ENCODE measurements at places on chromosomes 7 and 10. TPM values are rescaled to one million over a fixed set of nuclear protein-coding genes. Genes with fewer than 3 reads are reported as not detected.

The RPEL1 gene
- not detected for total RNA-seq

DNA sequence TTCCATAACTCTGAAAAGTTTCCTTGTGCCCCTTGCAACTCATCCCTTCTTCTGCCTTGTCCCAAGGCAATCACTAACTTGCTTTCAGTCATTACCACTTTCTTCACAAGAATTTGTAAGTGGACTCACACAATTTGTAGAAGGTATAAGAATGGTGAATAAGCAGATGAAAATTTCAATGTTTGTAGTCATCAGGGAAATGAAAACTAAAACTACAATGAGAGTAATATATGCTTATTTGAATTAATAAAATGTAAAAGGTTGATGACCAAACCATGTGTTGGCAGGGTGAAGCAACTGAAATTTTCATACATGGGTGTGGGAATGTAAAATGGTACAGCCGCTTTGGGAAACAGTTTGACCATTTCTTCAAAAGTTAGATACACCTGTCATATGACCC is 79.7 kb downstream of the GNAT3 start:
- no peak for DNase-seq

DNA sequence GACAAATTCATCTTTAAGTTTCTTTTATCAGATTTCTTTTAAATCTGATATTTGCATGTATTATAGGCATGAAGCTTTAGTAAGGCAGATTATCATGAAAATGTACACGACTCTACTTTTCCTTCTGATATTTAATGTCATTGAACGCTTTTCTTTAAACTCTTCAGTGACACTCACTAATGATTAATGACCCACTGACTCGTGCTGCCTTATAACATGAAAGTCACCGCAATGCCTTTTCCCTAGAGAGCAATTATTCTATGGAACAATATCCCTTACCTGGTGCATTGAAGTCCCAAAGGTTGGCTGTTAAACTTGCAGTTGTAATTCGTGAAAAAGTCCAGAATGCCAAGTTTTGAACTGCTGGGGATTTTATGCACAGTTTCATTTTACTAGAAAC is 33.4 kb upstream of the HGF start:
- no peak for DNase-seq

The SSC4D gene
- total RNA-seq = 1.1 TPM

Measured in upper lobe of right lung (tissue), 1 donor.